ENCODE measurements at places on chromosomes 4 and X.

GRCh38 chr4:150117629-150118028 lies 39.4 kb downstream of the DCLK2 start:
- no peak for DNase-seq

- no peak for DNase-seq
Measured at GRCh38 chrX:48927736-48928382, 9.0 kb upstream of the PIM2 start.

DNA sequence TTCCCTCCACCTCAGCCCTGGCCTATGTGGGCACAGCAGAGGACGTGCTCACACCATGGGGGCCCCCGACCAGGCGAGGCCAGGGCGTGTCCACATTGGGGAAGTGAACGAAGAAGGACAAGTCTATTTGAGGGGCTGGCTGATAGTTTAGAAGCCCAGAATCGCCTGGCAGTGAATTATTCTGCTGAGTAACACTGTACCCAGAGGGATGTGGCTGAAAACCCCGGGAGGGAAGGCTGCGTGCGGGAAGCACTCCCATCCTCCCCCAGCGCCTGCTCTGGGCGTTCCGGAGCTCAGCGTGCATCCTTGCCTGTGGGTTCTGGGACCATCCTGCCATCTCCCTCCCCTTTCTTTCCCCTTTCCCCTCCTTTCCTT lies 66.6 kb downstream of the TRMT44 start:
- DNase-seq = no peak

- no peak for DNase-seq
Measured at GRCh38 chrX:63250253-63250868, 100.8 kb downstream of the SPIN4 start.

DNA sequence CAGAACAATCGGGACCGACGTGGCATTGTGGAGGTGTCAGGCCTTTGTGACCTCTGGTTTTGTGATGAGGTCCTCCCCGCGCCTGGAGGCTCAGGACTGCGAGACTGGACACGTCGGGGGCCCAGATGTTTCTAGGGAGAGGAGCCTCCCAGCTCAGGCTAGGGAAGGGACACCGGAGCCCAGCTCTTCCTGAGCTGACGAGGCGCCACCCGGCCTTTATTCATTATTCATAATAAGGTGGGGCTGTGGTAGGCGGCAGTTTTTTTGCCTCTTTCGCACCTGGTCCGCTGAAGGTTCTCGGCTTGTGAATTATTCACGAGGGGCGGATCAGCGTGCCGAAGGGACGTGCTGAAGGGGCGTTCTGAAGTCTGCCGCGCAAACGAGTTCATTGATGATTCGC lies 2.3 kb upstream of the UBA1 start:
- DNase-seq = peak; percentile 27

- DNase-seq = no peak
Measured at GRCh38 chr4:48188390-48188789, 54.3 kb upstream of the TXK start.

- DNase-seq = no peak
Measured at GRCh38 chr4:147732518-147733235, 789 bp downstream of the ARHGAP10 start.

- DNase-seq = no peak
Measured at GRCh38 chr4:99763635-99764101, 53.0 kb upstream of the DAPP1 start.

DNA sequence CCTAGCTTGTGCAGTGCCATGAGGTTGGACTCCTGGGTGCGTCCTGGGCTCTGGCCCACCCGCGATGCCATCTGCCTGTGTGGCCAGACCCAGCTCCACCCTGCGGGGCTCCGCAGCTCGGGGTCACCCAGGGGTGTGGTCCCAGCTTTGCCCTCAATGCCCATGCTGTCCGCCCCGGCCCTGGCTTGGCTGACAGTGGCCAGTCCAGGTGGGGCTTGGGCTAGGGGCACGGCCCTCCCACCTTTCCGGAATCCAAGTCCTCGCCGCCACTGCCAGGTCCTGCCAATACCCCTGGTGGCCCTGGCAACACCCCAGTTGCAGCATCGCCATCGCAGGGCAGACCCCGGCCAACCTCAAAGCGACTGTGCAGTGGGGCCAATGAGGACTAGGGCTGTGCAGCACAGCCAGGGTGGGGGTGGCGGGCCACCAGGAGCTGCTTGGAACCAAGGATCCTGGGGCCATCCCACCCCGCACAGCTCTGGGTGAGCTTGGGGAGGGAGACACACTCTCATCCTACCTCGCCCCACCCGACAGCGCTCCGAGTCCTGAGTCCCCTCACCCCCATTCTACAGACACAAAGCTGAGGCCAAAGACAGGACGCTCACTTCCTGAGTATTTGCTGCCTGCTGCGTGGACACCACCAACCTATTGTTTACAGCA lies 80.9 kb downstream of the ZNF718 start:
- no peak for DNase-seq

- no peak for DNase-seq
Measured at GRCh38 chr4:141054446-141054845, 78.8 kb downstream of the RNF150 start.

- no peak for DNase-seq
Measured at GRCh38 chr4:89136525-89136924, 25.2 kb downstream of the TIGD2 start.

- DNase-seq = no peak
Measured at GRCh38 chr4:20532871-20533870, 167.1 kb upstream of the PACRGL start.

- DNase-seq = no peak
Measured at GRCh38 chr4:13386405-13387107, 97.6 kb downstream of the RAB28 start.

GRCh38 chr4:178953447-178954120 lies 1511.3 kb upstream of the AGA start:
- DNase-seq = no peak

DNA sequence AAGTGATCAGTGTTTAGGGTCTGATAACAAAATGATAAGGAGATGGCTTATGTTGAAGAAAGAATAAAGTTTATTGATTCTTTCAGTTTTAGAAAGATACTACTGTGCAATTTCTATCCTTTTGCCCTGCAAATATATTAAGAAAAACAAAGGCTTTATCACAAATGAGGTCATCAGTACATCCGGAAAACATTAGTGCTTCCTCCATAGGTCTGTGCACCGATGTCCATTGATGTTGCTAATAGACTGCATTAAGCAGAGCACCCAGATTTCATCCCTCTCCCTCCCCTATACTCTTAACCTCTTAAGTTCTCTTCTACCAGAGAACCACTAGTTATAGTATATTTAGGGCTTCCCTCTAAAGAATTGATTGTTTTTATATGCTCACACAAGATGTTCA lies 53.7 kb upstream of the HHIP start:
- no peak for DNase-seq

DNA sequence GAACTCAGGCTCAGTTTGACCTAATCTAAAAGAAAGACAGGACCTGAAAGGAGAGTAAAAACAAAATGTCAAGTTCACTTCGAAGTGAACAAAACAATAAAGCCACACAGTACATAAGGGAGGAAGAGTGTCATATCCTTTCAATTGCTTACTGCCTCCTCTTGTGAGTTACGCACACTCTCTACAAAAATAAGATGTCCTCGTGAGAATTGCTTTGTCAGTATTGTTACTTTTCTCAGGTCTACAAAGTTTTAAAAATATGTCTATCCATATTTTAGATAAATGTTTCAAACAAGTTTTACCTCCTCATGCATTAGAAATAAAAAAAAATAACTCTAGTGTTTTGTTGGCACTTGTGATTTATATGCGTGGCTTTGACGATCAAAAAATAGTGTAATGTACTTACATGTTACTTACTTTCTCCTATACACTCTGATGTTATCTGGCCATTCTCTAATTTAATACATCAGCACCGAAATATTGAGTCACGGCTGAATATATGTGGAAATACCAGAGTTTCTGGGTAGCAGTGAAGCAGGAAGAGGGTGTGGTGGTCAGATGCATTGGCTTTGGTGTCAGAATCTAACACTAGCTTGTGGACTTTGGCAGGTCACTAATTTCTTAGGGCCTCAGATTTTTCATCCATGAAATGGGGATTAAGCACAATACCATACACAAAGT lies 8.1 kb upstream of the MRPL1 start:
- no peak for DNase-seq

- DNase-seq = no peak
Measured at GRCh38 chr4:131248314-131248713, 1900.8 kb upstream of the PCDH10 start.

DNA sequence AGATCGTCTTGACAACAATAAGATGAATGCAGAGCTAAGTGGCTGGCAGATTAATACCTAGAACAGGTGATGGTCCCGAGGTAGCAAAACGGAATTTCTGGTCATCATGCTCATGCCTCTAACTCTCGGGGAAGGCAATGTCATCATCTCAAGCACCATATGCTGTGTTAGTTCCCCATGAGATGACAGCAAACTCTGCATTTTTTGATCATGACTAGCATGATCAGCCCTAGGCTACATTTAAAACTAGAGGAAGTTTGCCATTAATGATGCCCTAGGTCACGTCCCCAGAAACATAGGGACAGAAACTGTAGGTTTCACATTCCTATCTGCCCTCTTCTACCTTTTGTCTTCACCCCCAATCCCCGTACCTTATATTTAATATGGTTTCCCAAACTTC lies 11.6 kb downstream of the LPAR4 start:
- no peak for DNase-seq

GRCh38 chr4:3112201-3112600 lies 37.7 kb downstream of the HTT start:
- DNase-seq = no peak

DNA sequence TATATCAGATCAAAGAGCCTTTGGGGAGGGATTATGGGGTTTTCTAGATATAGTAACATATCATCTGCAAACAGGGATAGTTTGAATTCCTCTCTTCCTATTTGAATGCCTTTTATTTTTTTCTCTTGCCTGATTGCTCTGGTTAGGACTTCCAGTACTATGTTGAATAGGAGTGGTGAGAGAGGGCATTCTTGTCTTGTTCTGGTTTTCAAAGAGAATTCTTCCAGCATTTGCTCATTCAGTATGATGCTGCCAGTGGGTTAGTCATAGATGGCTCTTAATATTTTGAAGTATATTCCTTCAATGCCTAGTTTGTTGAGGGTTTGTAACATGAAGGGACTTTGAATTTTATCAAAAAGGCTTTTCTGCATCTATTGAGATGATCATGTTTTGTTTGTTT lies 25.6 kb upstream of the ABCB7 start:
- no peak for DNase-seq

DNA sequence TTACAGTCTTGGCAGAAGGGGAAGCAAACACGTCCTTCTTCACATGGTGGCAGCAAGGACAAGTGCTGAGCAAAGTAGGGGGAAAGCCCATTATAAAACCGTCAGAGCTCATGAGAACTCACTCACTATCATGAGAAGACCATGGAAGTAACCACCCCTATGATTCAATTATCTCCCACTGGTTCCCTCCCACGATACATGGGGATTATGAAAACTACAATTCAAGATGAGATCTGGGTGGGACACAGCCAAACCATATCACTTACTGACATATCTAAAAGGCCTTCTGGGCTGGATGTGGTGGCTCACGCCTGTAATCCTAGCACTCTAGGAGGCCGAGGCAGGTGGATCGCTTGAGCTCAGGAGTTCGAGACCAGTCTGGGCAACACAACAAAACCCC lies 117.1 kb upstream of the USP9X start:
- DNase-seq = no peak

DNA sequence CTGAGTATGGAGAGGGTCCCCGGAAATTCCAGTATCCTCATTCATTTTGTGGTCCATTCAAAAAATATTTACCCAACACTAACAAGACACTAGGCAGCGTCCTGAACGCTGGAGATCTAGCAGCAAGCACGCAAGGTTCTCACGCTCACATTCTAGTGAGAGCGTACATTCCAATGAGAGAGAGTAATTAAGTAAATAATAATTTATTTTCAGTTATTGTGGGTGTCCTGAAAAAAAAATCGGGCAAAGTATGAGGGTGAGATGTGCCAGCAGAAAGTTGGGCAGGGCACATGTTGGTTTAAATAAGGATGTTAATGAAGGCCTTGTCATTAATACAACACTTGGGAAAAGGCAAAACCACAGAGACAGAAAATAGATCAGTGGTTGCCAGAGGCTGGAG lies 4.0 kb upstream of the TMEM156 start:
- no peak for DNase-seq

GRCh38 chr4:152299553-152299952 lies 236.3 kb downstream of the FBXW7 start:
- no peak for DNase-seq

GRCh38 chr4:8201321-8201781 lies 2.3 kb downstream of the SH3TC1 start:
- DNase-seq = no peak

DNA sequence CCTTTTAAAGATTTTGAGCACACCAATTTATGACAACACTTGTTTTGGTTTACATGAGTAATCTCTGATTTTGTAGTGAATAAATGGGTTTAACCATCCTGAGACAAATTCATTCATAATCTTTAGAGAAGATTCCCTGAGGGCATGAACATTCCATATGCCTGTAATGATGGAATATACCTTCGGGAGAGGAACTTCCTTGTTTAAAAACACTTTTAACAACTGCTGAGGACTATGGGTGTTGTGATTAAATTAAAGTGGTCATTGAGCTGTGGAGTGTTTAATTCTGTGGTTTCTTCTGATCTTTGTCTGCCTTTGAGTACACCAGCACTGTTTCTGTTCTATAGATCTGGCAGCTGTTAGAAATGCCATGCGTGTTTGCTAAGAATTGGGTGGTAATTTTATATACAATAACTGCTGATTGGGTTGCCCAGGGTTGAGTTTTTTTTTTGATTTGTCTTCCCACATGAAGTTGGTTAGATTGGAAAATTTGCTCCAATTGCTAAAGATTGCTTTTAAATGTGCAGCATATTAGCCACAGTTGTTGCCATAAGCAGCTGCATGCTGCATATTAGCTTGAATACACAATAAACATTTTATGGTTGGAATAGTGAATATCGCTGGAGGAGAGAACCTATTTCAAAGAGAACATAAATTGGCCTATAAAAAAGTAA lies 86.8 kb downstream of the DCLK2 start:
- DNase-seq = no peak

- no peak for DNase-seq
Measured at GRCh38 chr4:189988877-189989431, 38.1 kb downstream of the FRG2 start.

- no peak for DNase-seq
Measured at GRCh38 chrX:134544135-134544512, 84.2 kb downstream of the HPRT1 start.

DNA sequence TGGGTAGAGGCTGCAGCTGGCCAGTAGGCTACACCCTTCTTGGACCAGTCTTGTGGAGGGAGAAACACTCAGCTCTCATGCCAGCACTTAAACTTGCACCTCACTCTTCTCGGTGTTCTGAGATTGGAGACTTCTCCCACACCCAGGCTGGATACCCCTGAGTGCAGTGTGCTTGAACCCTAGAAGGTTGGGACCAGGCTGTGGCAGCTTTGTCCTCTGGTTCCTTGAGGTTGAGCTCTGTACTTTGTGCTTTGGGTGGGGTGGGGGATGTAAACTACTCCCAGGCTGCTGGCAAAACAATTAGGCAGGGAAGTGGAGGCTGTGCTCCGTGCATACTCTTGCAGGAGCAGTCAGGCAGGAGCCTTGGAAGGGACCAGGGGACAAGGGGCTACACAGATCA lies 143.6 kb upstream of the GNPDA2 start:
- no peak for DNase-seq
